ENCODE measurements at places on chromosomes 2 and 18.

- no peak for DNase-seq
These were observed 126.9 kb upstream of the PIK3C3 start for GRCh38 chr18:41828137-41828536.

DNA sequence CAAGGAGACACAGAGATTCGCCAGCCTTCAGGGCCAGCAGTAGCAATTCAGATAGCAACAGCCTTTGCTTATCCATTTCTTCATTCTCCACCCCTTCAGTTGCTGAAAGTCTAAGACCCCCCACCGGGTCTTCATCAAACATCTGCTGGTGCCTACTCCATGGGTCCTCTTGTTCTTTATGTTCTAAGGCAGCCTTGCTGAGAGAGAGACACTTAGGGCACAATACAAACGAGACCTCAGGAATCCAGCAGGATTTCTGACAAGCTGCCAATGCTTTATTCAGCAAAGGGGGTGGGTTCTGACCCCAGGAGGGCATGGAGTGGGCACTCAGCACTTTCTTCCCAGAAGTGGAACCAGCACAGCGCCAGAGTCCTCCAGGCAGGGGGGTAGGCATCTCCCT is 36.2 kb upstream of the CNGA3 start:
- no peak for DNase-seq

GRCh38 chr2:160324161-160324800 is 124.2 kb upstream of the ITGB6 start:
- DNase-seq, result peak; percentile 10

DNA sequence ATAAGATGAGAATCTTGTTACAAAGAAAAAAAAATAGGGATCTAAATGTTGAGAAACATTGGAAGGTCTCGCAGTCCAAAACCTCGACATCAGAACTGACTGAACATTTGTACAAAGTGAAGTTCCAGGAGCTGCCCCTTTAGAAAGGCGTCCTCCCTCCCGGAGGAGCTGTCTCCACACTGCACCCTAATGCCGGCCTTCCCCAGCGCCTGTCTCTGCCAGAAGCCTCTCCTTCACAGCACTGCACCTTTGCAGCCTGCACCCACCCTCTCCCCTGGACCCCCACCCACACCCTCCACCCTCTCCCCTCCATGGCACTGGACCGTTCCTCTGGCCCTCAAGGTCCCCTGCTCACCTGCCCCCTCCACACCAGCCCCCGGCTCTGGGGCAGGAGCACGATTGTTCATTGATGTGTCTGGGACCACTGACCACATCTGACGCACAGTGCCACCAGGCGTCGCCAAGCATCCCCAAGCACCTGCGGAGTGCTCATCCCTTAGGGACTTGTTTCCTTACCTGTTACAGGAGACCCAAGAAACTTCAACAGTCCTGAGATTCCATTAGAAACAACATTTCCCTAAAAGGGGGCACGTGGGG is 90.3 kb upstream of the SNTG2 start:
- no peak for DNase-seq

DNA sequence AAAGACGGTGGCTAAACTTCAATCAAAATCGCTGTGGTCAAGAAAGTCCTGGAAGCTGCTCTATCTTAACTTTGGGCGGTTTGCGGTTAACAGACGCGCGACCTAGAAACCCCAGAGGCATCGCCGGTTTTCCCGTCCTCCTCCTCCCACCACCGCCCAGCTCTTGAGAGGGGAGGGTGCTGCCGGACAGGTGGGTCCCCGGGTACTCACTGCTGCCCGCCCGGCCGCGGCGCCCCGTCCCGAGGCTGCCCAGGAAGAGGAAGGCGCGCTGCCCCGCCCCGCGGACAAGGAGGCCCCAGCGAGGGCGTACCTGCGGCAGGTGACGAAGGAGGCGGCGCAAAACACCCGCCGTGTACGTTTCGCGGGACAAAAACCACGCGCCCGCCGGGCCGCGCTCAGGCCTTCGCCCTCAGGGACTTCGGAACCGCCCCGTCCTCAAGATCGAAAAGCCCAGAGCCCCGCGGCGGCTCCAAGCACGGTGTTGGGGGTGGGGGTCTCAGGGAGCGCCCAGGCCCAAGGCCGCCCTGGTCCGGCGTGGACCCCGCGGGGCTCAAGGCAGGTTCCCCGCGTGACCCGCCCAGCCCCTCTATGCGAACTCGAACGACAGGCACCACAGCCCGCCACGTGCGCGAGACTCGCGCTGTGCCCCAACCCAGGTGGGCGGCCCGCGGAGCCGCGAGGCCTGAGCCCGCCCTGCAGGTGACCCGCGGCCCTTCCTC is at the start of gene SH3YL1:
Gene SH3YL1 (minus strand): TSS at position 259 of the 719 bp plus-strand sequence. CDS start 48 bp downstream, at position 211.
- DNase-seq, result no peak

DNA sequence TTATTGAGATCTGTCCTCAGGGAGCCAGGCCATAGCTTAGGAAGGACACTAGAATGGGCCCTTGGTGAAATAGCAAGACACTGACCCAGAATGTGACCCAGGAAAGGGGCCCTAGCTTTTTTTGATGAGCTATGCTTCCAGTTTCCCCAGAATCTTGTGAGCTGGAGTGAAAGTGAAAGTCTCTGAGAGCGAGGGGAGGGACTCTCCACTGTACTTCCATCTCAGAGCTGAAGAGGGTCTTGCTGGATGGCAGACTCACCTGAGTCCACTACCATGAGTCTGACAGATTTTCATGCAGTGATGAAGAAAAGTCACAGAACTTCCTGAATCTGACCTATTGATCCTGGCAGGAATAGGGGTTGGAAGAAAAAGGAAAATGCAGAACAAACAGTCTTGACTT is 3.1 kb downstream of the ARHGAP25 start:
- no peak for DNase-seq

GRCh38 chr2:54867457-54867856 is 144.0 kb downstream of the EML6 start:
- DNase-seq, result no peak

DNA sequence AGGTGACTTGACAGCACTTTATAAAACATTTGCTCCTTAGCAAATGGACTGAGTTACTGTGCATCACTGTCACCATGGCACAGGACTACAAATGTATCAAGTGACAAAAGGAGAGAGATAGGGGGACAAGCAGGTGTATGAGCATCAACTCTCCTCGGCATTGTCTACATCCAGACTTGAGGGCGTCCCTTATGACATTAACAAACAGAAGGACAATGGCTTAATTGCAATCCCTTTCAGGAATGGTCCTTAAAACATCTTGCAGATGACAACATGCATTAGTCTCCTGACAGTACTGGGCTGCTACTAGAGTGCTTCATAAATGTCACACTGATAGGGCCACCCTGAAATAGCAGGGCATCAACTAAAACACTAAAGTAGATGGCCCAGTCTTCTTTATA is 198.8 kb downstream of the PDE1A start:
- no peak for DNase-seq

DNA sequence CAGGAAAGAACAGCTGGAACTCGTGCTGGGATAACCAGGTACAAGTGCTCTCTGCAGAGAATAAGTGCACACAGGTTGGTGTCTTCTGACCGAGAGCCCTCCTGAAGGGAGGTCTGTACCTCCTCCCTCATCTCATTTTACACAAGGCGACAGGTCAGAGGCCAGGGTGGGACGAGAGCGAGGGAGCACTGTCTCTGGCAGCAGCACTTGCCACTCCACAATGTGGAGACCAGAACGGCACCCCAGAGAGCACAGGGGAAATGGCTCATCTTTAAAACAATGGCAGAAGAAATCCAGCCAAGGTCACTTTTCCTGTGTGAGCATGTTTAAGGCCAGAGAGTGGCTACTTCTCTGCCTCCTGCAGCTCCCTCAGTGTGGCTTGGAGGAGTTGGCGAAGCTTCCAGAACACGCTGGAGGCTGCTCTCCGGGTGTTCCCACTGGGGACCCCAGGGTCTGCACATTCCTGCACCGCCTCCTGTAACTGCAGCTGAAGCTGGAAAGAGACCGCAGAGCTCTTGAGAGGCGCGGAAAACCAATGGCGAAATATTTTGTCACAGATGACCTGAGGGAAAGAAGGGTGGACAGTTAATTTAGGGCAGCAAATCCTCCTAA is 20.8 kb downstream of the DIPK1C start:
- no peak for DNase-seq

- no peak for DNase-seq
These were observed 136.0 kb upstream of the GCFC2 start for GRCh38 chr2:75846683-75847190.

DNA sequence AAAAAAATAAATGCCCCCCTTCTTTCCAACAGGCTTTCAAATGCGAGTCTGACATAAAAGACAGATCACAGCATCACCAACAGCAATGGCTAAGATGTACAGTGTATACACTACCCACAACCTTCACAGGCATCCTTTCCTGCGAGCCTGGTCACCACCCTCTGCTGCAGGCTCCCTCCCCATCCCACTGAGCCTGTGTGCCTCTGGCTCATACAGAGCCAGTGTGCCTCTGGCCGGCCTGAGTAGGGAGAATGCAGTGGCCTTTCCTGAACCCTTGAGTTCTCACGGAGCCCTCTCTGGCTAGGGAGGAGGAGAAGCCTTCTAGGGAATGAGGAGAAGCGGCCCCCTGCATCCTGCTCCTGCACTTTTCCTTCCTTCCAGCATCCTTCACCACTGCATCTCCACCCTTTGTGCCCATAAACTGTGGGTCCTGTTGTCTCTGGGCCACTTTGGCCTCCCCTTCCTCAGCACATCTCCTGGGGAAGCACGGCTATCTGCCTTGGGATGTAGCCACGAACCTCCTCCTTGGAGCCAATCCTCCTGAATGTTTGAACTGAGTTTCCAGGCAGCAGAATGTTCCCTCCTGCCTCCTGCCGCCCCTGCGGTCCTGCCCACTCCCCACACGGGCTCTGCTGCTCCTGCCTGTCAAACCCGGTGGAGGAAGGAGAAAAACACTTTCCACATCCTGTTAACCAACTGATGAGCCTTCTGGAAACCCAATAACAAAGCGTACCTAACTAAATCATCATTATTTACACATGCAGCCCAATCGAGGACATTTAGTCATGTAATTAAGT is 22.5 kb downstream of the GYPC start:
- no peak for DNase-seq

DNA sequence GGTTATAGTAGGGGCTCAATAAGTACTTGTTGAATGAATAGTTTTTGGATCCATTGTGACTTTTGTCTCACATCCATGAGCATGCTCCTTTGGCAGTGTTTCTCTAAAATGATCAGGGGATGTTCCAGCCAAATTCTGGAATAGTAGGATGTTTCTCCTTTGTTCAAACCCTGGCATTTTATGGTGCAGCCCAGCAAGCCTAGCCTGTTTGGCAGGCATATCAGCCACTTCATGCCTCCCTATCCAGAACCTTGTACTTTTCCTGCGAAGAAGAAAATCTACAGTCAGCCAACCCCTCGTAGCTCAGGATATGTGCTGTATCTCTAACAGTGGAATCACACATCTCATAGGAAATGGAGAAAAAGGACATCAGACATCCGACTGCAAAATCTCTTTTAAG is 27.1 kb upstream of the RPRD1A start:
- no peak for DNase-seq

- DNase-seq, result no peak
These were observed 85.5 kb downstream of the TRIM43 start for GRCh38 chr2:95677346-95677745.

- no peak for DNase-seq
These were observed 6.2 kb upstream of the SPEG start for GRCh38 chr2:219428469-219428868.

DNA sequence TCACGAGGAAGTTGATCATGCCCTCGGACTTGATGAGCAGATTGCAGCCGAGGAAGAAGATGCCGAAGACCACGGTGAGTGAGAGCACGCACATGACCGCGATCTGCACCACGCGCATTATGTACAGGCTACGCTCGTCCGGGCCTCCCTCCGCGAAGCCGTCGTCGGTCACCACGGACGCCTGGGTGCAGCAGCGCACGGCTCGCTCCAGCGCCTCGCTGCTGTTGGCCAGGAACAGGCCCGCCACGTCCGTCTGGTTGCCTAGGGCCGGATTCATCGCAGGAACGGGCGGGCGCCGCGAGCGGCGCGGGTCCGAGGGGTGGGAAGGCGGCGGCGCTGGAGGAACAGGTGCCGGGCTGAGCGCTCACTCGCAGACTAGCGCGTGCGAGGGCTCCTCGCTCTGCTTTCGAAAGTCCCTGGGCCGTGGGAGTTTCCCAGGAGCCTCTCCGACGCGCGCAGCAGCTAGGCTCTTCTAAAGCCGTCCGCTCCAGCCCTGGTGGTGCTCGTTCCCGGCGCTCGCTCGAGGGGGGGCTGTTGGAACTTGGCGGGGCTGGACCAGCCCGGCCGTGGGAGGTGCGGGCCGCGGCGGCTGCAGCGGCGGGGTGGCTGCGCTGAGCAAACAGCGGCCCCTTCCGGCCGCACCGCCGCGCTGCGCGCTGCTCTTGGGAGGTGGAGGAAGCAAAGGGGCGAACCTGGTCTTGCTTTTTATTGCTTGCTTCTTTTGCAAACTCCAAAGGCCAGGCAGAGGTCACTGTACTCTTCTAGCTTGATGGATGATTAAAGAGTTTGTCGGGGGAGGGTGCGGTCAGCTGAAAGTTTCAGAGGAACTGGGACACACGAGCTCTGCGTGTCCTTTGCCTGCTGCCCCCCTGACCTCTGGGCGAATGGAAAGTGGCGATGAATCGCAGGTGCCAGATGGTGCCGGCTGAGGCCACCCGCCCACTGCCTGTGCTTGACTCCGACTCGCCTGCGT is at the start of gene RPRM:
Gene RPRM (minus strand): TSS at position 474 of the 973 bp plus-strand sequence. CDS start 197 bp downstream, at position 277.
- DNase-seq, result no peak

DNA sequence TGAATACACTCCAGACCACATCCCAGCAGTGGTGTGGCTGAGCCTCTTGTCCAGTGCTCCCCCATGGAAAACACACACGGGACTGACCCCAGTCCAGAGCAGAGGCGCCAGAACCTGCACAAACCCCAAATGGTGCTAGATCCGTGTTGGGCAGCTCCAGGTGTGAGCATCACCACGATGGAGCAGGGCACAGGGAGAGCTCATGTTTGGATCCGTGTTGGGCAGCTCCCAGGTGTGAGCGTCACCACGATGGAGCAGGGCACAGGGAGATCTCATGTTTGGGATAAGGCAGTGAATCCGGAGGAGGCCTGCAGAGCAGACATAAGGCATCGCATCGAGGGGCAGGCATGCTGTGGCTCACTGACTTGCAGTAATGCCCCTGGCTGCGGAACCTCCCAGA is 460.0 kb upstream of the MYT1L start:
- no peak for DNase-seq

DNA sequence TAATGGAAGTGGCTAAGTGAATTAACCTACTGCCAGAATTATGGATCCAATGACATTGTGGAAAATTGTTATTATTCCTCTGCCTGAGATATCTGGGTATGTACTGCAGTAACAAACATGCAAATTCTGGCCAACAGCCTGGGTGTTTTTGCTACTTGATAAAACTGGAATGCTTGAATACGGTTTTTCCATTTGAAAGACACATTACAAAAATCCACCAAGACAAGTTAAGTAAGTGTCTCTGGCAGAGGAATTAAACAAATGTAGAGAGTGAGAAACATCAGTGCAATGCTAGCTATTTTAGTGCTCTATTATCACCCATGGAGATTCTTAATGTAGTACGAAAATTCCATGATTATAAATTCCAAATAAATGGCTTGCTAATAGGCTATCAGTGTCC is 312.4 kb upstream of the MEIS1 start:
- DNase-seq, result no peak

- DNase-seq, result no peak
These were observed 234.0 kb downstream of the HAUS1 start for GRCh38 chr18:46338205-46338604.
